Hippocampal formation (tissue), 2 donors: ENCODE measurements at places on chromosomes 6 and 20.

DNA sequence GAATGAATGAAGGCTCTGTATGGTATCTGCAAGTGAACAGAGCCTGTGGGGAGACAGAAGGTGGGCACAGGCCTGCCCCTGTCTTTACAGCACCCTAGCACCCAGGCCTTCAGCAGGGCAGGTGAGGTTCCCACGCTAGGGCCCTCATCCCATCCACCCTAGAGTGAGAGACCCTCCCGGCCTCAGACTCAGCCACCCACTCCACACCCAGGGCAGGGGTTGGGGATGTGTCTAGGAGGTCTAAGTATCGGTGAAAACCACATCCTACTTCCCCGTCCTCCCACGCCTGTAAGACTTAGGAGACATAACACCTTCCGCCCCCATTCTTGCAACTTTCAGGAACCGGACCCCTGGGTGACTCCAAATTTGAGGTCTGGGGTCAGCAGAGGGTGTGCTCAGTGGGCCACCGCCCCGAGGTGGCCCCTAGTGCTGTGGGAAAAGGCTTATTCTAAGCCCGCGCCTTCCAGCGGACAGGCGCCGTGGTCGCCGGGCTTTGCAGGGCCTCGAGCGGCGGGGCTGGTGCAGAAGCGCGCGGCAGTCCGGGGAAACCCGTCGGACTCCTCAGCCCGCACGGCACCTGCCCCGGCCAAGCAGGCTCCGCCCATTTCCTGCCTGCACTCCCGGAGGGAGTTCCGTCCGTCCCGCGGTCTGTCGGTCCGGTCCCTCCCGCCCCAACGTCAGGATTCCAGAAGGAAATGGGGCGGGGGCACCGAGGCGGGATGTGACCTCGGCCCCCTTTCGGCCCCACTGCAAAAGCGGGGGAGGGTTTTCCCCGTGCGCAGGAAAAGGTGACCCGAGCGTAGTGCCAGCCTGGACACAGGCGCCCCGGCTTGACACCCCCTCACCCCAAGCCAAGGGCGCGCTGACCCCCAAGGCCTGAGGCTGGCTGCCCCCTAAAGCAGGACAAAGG lies 868 bp downstream of the SAMD10 start:
- DNase-seq, result no peak

DNA sequence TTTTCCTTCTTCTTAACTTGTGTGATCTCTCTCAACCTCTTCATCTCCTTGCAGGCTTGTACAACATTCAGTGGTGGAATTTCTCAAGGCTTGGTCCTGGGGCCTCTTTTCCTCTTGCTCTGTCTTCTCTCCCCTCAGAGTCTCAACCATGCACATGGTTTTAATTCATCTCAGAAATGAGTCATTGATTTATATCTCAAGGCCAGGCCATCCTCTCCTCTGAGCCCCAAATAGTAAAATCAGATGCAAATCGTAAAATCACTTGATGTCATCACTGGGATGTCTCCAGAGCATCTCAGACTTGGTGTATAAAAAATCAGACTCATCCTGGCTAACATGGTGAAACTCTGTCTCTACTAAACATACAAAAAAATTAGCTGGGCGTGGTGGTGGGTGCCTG lies 85.0 kb downstream of the FNDC1 start:
- no peak for DNase-seq

DNA sequence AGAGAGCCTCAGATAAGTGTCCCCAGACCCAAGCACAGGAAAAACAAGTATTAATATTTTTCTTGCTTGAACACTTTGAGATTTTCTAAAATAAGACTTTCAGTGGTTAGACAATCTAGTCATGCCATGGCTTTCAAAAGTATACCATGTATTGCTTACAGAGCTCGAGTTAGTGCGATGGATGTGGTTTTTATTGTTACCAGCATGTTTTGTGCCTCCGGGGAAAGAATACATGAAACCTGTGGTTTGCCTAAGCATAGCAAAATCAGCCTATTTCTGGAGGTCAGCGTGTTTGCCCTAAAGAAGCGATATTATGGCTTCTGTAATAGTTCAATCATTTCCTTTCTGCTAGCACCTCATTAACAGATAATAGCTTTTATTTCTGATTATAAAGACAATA lies 21.6 kb downstream of the RIN2 start:
- no peak for DNase-seq

GRCh38 chr6:70413992-70414494 lies 735 bp downstream of the FAM135A start:
- peak; percentile 39 for DNase-seq
